ENCODE measurements at places on chromosomes 11 and 22.

GRCh38 chr22:24201681-24202614, 20.7 kb downstream of the SUSD2 start:
- H3K4me1 ChIP-seq: no peaks in the 10 kb centered on the region
- DNase-seq: no peak
- no peak overlapping the region for H3K4me3 ChIP-seq
- H3K27me3 ChIP-seq: no peaks in the 10 kb centered on the region
- H3K36me3 ChIP-seq: no peaks in the 10 kb centered on the region

GRCh38 chr22:38125038-38125610, 14.6 kb upstream of the BAIAP2L2 start:
- no peak overlapping the region for H3K27ac ChIP-seq
- no peak overlapping the region for H3K4me3 ChIP-seq
- H3K36me3 ChIP-seq: no peaks in the 10 kb centered on the region
- no peak for DNase-seq
- no peaks in the 10 kb centered on the region for H3K27me3 ChIP-seq

DNA sequence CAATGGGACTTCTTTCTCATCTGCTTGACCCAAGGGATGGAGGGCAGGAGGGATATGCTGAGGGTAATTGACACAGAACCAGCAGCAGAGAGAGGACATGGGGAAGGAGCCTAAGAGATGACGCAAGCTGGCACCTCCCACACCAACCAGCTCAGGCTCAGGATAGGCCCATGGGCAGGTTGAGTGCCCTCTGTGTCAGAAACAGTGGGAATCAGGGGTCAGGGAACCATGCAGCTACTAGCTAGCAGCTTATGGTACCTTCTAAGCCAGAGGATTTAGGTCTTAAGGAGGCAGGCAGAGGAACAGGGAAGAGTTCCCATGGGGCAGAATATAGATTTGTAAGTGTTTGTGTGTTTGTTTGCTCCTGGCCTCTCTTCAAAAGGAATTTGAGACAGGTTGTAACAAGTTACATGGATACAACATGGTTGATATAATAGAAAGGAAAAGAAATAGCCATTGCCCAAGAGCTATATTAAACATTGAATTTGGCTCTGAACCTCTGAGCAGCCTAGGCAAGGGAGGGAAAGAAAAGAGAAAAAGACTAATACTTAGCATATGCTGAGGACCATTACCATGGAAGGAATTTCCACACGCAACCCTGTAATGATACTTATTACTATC, 39.9 kb upstream of the NAV2 start:
- peaks cover 28% of the 10 kb centered on the region for H3K4me1 ChIP-seq
- H3K4me3 ChIP-seq: no peak overlapping the region
- DNase-seq: no peak
- H3K36me3 ChIP-seq: no peaks in the 10 kb centered on the region
- H3K27me3 ChIP-seq: no peaks in the 10 kb centered on the region

GRCh38 chr22:22712666-22713365, 68.4 kb downstream of the GGTLC2 start:
- no peaks in the 10 kb centered on the region for H3K36me3 ChIP-seq
- H3K27me3 ChIP-seq: peaks cover 98% of the 10 kb centered on the region
- H3K27ac ChIP-seq: no peak overlapping the region
- no peak for DNase-seq

- H3K36me3 ChIP-seq: no peaks in the 10 kb centered on the region
- H3K27ac ChIP-seq: no peak overlapping the region
- H3K4me3 ChIP-seq: no peak overlapping the region
- H3K4me1 ChIP-seq: no peaks in the 10 kb centered on the region
- DNase-seq: no peak
Observed at GRCh38 chr22:19152942-19153883, 3.1 kb upstream of the GSC2 start.

DNA sequence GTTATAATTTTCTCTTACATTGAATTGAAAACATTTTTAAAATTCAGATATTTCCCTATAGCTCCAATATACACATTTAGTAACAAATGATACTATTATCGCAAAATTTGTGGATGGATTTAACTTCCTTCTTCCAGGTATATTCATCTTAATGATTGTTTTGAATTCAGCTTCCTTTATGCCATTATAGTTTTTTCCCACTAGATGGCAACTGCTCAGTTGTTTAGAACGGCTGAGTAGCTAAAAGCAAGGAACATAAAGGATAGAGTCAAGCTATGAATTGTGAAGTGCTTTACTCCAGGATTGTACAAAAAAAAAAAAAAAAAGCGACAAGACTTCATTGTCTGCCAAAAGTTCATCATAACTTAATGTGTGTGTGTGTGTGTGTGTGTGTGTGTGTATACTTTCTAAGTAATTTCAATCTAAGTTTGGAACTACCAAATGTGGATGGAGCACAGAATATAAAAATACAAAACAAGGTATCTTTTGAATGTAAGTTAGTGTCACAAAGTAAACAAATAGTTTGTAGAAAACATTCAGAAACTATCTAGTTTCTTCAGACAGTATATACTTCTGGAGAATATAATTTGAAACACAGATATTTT, 846.4 kb downstream of the DLG2 start:
- H3K27me3 ChIP-seq: no peaks in the 10 kb centered on the region
- H3K27ac ChIP-seq: no peak overlapping the region
- no peaks in the 10 kb centered on the region for H3K36me3 ChIP-seq
- peak; percentile 34 for DNase-seq
- no peak overlapping the region for H3K4me3 ChIP-seq
- no peaks in the 10 kb centered on the region for H3K4me1 ChIP-seq

- no peak overlapping the region for H3K4me3 ChIP-seq
- H3K36me3 ChIP-seq: peaks cover 5% of the 10 kb centered on the region
- H3K27me3 ChIP-seq: no peaks in the 10 kb centered on the region
- peaks cover 6% of the 10 kb centered on the region for H3K4me1 ChIP-seq
Observed at GRCh38 chr11:121741761-121742361, 289.1 kb upstream of the SORL1-AS1 start.

Data from neural progenitor cell (in vitro differentiated cells).